Chondrocyte (in vitro differentiated cells): ENCODE measurements at places on chromosomes 5 and 9. TPM values are rescaled to one million over a fixed set of nuclear protein-coding genes. Genes with fewer than 3 reads are reported as not detected.
A peak's percentile ranks its signal among the peaks of the same experiment; 100 is the strongest.

GRCh38 chr5:170355601-170356098 lies 33.5 kb downstream of the KCNMB1 start:
- peaks cover 6% of the 10 kb centered on the region for H3K4me1 ChIP-seq
- no peak overlapping the region for H3K27ac ChIP-seq
- no peak overlapping the region for H3K4me3 ChIP-seq
- peaks cover 2% of the 10 kb centered on the region for H3K36me3 ChIP-seq
- H3K27me3 ChIP-seq: peaks cover 61% of the 10 kb centered on the region

The CARD6 gene
- 0.36 to 0.72 TPM (median 0.53 TPM) in 3 replicates for total RNA-seq

DNA sequence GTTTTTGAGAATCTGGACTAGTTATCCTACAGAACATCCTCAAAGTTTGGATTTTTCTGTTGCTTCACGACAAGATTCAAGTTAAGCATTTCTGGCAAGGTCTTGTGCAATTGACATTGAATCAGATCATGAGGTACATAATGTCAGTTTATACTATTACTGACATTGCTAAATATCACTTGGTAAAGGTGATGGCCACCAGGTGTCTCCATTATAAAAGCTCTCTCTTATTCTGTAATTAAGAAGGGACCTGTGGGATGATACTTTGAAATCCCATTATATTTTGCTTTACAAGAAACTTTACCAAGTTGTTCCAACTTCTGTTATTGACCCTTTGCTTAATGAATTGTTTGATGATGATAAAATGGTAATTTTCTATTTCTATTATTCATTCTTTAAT lies 131.0 kb upstream of the ASTN2 start:
- no peak overlapping the region for H3K4me3 ChIP-seq
- no peak overlapping the region for H3K27ac ChIP-seq

DNA sequence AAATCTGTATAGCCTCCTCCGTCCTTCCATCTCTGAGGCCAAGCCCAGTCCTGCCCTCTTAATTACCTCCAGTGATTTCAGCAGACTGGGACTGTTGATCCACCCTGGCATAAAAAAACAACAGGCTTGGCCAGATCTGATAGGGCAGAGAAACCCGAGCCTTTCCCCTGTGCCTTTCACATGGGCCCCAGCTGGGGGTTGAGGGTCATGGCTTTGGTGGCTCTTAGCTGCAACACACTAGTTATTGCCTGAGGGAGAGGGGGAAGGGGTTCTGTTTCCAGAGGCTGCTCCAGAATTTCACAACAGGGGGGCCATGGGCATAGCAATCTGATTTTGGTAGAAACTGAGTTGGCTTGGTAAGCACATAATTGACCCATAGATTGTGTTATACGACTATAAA lies 21.2 kb upstream of the PANK3 start:
- DNase-seq: no peak
- peaks cover 13% of the 10 kb centered on the region for H3K27me3 ChIP-seq

The JAKMIP2 gene
- total RNA-seq: 5.4 to 13.2 TPM (median 7.1 TPM) in 3 replicates

GRCh38 chr5:80816590-80816989 lies 143.6 kb upstream of the RASGRF2 start:
- peaks cover 5% of the 10 kb centered on the region for H3K36me3 ChIP-seq
- H3K4me1 ChIP-seq: no peaks in the 10 kb centered on the region
- no peak overlapping the region for H3K27ac ChIP-seq
- H3K4me3 ChIP-seq: no peak overlapping the region
- no peaks in the 10 kb centered on the region for H3K27me3 ChIP-seq

- H3K4me1 ChIP-seq: peaks cover 4% of the 10 kb centered on the region
- DNase-seq: no peak
- no peak overlapping the region for H3K4me3 ChIP-seq
- H3K36me3 ChIP-seq: peaks cover 9% of the 10 kb centered on the region
- H3K27ac ChIP-seq: no peak overlapping the region
These were observed 126.3 kb downstream of the HMHB1 start for GRCh38 chr5:143938230-143938629.

DNA sequence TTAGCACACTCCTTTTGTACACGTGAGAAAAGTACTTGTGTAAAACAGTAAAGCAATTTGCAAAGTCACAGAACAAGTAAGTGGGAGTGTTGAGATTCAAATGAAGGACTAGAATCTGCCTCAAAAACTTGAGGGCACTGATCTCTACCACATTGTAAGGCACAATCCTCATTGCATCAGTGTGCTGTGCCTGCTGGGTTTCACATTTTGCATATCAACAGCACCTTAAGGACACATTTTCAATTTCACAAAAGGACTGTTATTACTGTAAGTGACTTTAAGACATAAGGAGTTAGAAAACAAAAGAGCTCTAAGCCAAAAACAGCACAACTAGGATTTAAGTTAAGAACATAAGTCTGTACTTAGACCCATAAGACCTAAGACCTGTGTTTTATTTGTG lies 44.7 kb upstream of the HK3 start:
- H3K27ac ChIP-seq: no peak overlapping the region
- peaks cover 7% of the 10 kb centered on the region for H3K4me1 ChIP-seq
- no peak overlapping the region for H3K4me3 ChIP-seq
- H3K27me3 ChIP-seq: no peaks in the 10 kb centered on the region
- DNase-seq: no peak

DNA sequence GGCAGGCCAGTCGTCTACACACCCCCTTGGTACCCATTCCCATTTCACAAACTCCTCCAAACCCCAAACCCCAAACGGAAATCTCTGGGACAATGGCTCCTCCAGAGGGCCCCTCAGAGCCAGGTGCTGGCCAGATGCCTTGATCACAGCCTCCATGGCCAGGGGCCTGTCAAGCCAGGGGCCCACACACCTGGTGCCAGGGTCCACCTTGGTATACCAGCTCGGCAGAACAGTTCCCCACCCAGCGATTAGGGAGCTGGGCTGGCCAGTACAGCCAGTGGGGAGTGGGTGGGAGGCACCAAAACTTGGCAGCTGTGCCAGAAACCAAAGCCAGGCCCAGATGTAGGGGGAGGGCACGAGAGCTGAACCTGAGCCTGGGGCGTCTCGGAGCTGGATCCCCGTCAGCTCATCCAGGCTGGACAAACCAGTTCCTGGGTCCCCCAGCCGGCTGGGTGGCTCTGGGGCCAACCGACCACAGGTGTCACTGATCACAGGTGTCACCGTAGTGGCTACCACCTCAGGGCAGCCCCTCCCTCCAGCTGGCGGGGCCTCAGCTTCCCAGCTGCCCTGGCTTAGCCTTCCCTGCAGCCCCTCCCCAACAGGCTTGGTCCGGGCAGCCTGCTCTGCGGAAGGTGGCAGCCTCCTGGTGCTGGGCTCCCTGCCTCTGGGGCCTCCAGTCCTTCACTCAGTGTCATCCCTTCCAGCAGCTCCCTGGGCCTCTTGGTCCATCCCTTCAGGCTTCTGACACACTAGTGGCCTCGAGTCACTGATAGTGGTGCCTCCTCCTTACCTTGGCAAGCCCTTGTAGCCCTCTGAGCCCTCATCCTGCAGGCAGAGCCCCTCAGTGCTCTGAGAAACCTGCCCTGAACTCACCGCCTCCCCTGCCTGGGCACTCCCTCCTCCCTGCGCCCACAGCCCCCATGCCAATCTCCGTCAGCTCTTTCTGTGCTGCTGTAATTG lies 6.6 kb upstream of the RMND5B start:
- H3K4me3 ChIP-seq: no peak overlapping the region
- DNase-seq: no peak
- H3K27me3 ChIP-seq: no peaks in the 10 kb centered on the region

The KCNMB1 gene
- total RNA-seq: 4.3 to 23.2 TPM (median 23.2 TPM) in 3 replicates

GRCh38 chr9:68574150-68574549 lies 33.5 kb upstream of the TMEM252 start:
- no peak for DNase-seq
- no peak overlapping the region for H3K4me3 ChIP-seq
- H3K4me1 ChIP-seq: no peaks in the 10 kb centered on the region

GRCh38 chr5:158511454-158511853 lies 588.3 kb downstream of the EBF1 start:
- no peaks in the 10 kb centered on the region for H3K36me3 ChIP-seq
- H3K27ac ChIP-seq: no peak overlapping the region
- H3K4me1 ChIP-seq: peaks cover 12% of the 10 kb centered on the region
- no peak overlapping the region for H3K4me3 ChIP-seq
- H3K27me3 ChIP-seq: no peaks in the 10 kb centered on the region

- H3K27me3 ChIP-seq: no peaks in the 10 kb centered on the region
- H3K4me1 ChIP-seq: peaks cover 23% of the 10 kb centered on the region
- H3K27ac ChIP-seq: no peak overlapping the region
- no peak overlapping the region for H3K4me3 ChIP-seq
- DNase-seq: no peak
- H3K36me3 ChIP-seq: no peaks in the 10 kb centered on the region
These were observed 217.1 kb downstream of the TSSK1B start for GRCh38 chr5:113217619-113218184.

GRCh38 chr5:168365581-168366081 lies 74.2 kb downstream of the WWC1 start:
- no peaks in the 10 kb centered on the region for H3K27me3 ChIP-seq
- H3K4me1 ChIP-seq: peaks cover 15% of the 10 kb centered on the region
- no peak for DNase-seq
- peak overlapping the region; percentile 72 for H3K27ac ChIP-seq

The CARTPT gene
- total RNA-seq: not detected in 3 replicates

DNA sequence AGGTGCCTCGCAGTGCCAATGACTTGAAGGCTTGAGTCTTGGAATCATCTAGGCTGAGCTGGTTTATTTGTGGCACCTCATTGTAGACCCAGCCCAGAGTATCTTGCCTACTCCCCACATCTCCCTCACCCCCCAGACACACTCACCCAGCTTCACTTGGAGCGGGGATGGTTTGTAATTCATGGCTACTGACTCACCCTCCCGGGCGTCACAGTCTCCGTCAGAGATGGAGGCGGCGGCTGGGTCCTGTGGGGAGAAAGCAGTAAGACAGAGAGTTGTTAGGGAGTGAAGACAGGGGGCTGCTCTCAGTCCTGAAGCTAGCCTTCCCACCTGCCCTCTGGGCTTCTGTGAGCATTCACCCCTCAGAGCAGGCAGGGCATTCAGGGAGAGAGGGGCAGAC lies 29.0 kb upstream of the MYORG start:
- no peak overlapping the region for H3K4me3 ChIP-seq
- no peaks in the 10 kb centered on the region for H3K4me1 ChIP-seq
- no peaks in the 10 kb centered on the region for H3K27me3 ChIP-seq

- no peak overlapping the region for H3K27ac ChIP-seq
- H3K36me3 ChIP-seq: no peaks in the 10 kb centered on the region
- no peak overlapping the region for H3K4me3 ChIP-seq
- no peaks in the 10 kb centered on the region for H3K27me3 ChIP-seq
- no peak for DNase-seq
These were observed 242.3 kb upstream of the PTGER4 start for GRCh38 chr5:40437452-40437861.

The GDA gene
- 0.22 to 0.48 TPM (median 0.33 TPM) in 3 replicates for total RNA-seq
